ENCODE measurements at places on chromosomes 7 and 10.

- peak; percentile 25 for DNase-seq
Observed at GRCh38 chr7:77482015-77482414, 55.1 kb upstream of the PTPN12 start.

- DNase-seq = peak; percentile 63
Observed at GRCh38 chr10:4353059-4353655, 472.9 kb upstream of the AKR1E2 start.

DNA sequence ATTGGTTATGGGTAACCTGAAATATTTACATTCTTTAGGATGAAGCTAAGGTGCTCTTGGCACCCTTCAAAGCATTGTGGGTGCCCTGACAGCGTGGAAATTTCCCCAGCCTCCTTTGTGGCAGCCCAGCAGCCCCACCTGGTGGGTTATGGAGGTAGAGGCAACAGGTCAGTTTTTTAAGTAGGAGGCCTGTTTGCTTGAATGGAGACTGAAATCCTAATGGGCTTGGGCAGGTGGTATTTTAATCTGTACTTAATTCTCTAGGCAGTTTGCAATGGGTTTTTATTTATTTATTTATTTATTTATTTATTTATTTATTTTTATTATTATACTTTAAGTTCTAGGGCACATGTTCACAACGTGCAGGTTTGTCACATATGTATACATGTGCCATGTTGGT lies 139.4 kb downstream of the EPC1 start:
- peak; percentile 61 for DNase-seq

DNA sequence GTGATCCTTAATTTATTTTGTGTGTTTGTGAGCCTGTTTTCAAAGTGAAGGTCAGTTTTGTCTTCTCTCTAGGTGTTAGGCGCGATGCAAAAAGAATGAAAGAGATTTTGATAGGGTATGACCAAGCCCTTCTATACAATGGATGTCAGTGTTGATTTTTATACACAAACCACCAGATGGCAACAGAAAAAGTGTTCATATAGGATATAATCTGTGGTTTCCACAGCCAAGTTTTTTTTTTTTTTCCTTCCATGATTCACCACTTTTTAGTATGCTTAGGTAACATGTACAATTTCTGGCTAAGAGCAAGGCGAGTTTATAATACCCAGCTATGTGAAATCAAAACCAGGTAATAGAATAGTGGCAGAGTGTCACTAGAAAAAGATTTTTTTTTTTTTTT lies 8.1 kb downstream of the SDK1 start:
- DNase-seq = peak; percentile 36

- DNase-seq = no peak
Observed at GRCh38 chr10:93452143-93452542, 30.0 kb downstream of the MYOF start.

- no peak for DNase-seq
Observed at GRCh38 chr10:48194830-48195229, 79.7 kb downstream of the FRMPD2 start.

- peak; percentile 80 for DNase-seq
Observed at GRCh38 chr10:32379318-32379949, 32.5 kb upstream of the EPC1 start.

- no peak for DNase-seq
Observed at GRCh38 chr10:6659451-6659850, 79.4 kb upstream of the PRKCQ start.

DNA sequence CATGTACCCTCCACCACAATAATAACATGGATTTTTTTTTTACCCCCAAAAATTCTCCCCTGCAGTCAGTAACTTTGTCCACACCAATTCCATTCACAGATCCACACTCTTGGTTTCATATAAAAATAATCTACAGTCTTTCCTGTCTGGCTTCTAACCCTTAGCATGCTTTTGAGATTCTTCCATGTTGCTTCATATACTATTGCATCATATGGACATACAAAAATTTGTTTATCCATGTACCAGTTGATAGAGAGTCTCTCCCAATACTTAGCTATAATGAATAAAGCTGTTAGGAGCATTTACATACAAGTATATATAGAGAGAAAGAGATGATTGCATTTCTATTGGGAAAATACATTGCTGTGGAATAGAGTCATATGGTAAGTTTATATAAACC lies 575.0 kb downstream of the XPNPEP1 start:
- DNase-seq = no peak

- no peak for DNase-seq
Observed at GRCh38 chr10:105743343-105744056, 1102.4 kb downstream of the SORCS3 start.

DNA sequence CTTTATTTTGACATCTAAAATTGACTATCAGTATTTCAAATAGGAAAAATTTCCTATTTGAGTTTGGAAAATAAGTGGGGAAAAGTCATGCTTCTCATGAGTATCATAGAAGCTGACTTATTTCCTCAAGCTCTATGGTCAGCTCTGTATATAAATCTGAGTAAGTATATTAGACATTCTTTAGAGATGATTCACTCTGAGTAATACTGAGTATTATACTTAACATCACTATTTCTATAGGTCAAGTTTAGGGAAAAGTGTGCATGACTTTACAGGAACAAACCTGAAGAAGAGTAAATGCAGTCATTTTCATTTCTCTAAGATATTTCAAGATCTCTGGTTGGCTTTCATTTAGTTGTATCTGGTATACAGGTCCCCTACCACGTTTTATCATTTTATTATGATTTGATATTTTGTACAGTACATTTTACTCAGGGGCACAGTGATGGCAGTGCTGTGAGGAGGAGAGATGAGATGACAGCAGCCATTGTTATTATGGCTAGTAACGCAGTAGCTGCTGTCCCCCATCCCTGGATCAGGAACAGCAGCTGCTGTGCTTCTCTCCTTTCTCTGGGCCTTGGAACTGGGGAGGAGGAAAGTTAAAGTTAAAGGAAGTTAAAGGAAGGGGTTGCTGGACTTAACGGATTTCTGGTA lies 15.2 kb downstream of the SND1 start:
- peak; percentile 41 for DNase-seq

DNA sequence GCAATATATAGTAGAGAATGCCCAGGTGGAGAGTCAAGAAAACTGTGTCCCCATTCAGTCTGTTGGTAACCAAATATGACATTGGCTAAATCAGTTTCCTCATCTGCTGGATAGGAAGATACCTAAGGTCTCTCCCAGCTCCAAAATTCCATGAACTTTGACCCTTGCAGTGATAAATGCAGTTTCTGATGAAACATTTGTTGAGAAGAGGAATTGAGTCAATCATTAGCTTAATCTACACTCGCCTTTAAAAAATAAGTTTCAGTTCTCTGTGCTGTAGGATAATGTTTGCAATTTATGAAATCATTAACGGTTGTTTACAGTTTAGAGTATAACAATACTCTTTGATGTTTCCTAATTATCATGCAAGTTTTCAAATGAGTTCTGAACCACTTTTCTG lies 38.0 kb upstream of the SLC25A13 start:
- DNase-seq = no peak

GRCh38 chr10:126570621-126571602 lies 99.6 kb downstream of the C10orf90 start:
- DNase-seq = no peak

- DNase-seq = no peak
Observed at GRCh38 chr10:929960-930624, 1.4 kb downstream of the LARP4B start.

- peak; percentile 40 for DNase-seq
Observed at GRCh38 chr7:114864278-114864677, 57.6 kb upstream of the MDFIC start.

- peak; percentile 47 for DNase-seq
Observed at GRCh38 chr7:41731493-41732435, 28.9 kb upstream of the INHBA start.

DNA sequence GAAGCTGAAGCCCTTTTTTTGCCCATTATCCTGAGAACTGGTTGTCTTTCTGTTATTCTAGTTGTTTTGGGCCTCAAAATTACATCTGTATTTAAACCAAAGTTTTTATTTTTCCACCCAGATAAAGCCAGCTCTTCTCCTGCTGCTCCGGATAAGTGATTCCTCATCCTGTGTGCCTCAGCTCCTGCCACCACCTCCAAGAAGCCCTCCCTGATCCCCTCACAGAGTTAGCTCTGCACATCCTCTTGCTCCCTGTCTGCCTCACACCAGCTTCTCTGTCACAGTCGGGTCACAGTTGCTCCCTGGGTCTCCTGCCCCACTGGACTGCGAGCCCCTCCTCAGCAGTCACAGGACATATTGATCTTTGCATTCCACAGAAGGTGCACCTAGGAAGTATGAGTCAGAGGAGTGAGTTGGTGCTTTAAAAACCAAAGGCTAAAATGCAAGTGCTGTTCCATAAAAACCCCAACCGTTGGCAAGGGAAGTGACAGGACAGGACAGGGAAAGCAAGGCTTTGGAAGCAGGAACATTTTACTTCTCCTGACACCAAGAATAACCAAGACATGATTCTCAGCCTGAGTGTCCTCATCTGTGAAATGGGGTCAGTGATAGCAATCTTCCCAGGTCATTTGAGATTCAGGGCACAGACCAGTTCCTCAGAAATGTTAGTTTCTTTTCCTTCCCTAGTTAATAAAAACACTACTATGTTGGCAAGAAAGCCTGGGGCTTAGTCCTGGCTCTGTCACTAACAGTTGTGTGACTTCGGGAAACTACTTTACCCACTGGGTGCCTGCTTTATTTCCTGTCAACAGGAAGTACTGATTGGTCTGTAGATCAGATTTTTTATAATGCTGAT lies 36.5 kb upstream of the EEPD1 start:
- DNase-seq = no peak

DNA sequence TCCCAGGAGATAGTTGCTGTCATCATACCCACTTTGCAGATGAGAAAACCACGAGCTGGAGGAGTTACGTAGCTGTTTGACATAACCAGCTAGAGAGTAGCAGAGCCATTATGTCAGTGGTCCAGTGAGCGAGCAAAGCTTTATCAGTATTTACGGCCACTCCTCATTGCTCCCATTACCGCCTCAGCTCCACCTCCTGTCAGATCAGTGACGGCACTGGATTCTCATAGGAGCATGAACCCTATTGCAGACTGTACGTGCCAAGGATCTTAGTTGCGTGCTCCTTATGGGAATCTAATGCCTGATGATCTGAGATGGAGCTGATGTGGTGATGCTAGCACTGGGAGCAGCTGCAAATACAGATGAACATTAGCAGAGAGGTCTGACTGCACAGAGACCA lies 9.2 kb upstream of the SFMBT2 start:
- no peak for DNase-seq

DNA sequence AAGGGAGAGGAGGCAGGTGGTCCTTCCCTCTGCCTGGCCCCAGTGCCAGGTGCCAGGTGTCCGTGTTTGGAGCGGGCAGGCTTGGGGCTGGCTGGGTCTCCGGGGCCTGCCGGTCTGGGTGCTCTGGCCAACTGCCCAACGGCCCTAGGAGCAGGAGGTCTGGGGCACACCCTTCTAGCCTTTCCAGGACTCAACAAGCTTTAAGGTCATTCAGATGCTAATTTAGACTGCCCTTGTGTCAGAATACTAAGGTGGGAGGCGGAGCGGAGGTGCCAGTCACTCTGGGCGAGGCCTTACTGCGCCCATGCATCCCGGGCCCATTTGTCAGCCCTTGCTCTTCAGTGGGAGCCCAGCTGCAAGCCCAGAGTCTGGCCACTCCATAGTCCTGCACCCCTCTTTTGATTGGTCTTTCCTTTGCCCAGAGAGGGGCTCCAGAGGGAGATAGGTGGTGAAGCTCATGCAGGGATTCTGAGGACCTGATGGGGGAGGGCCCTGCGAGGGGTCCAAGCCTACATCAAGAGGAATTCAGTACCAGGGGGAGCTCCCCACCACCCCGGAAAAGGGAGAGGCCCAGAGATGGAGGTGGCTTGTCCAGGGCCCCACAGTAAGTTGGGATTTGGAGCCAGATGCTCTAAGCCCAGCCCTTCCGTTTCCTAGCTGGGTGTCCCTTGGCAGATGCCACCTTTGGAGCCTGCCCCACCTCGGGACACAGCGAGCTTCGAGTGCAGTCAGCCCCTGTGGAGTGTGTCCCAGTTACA lies 1.3 kb downstream of the PGAM2 start:
- DNase-seq = no peak

GRCh38 chr7:134528749-134529148 lies 1.4 kb downstream of the AKR1B10 start:
- no peak for DNase-seq

- DNase-seq = no peak
Observed at GRCh38 chr10:17022896-17023295, 106.7 kb downstream of the CUBN start.

- DNase-seq = no peak
Observed at GRCh38 chr10:12337453-12338372, 11.6 kb upstream of the CAMK1D start.

- DNase-seq = peak; percentile 78
Observed at GRCh38 chr7:132472463-132473120, 103.7 kb downstream of the PLXNA4 start.

GRCh38 chr7:79822620-79823240 lies 311.9 kb upstream of the GNAI1 start:
- peak; percentile 7 for DNase-seq

GRCh38 chr7:1218541-1219165 lies 14.0 kb upstream of the UNCX start:
- DNase-seq = no peak

- DNase-seq = peak; percentile 63
Observed at GRCh38 chr10:115093776-115094408, 727 bp downstream of the ATRNL1 start.

DNA sequence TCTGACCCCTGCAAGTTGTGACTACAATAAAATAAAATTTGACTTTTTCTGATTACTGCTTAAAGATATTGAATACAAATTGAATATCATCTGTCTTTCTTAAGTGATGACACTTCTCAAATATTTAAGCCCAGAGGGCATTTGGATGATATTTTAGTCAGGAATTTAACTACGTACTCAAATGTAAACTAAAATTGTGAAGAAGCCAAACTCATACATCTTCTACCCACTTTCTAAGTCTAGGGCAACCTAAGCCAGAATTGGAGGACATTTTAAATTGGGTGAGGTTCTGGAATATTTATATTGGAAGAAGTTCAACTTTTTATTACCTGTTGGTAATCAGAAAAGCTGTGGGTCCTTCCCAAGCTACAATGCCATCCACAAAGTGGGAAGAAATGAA lies 149.1 kb upstream of the WDR11 start:
- DNase-seq = no peak

GRCh38 chr10:114911052-114911711 lies 26.8 kb upstream of the TRUB1 start:
- DNase-seq = no peak

GRCh38 chr7:40799493-40800403 lies 664.9 kb downstream of the SUGCT start:
- DNase-seq = no peak

DNA sequence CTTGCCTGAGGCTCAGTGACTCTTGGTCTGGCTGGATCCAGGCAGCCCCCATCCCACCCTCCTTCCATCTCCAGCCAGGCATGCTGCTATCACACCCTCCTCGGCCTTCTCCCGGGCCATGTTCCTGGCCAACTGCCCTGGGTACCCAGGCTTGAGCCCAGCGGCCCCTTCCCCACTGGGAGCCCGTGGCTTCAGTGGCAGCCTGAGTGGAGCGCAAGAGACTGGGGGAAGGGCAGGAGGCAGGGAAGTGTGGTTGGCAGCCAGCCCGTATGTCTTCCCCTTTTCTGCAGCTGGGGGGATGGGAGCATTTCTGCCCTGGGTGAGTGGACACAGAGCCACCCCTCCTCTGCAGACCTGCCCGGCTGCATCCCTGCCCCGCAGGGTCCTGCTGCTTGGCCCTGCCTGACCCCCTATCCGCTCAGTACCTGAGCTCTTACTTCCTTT lies 148.5 kb downstream of the ARHGAP22 start:
- DNase-seq = no peak
